Heart right ventricle (tissue), 16 donors: ENCODE measurements at places on chromosomes 7 and 10. TPM values are rescaled to one million over a fixed set of nuclear protein-coding genes. Genes with fewer than 3 reads are reported as not detected.

RSPH10B gene
- total RNA-seq = not detected

EN2 gene
- total RNA-seq = not detected

ZNF804B gene
- total RNA-seq = not detected

DRGX gene
- not detected for total RNA-seq

IL2RA gene
- 1.2 TPM for total RNA-seq

SOSTDC1 gene
- total RNA-seq = not detected

PNLIP gene
- total RNA-seq = 2.1 TPM

TAS2R3 gene
- total RNA-seq = 0.36 TPM

NCAPG2 gene
- total RNA-seq = 4.0 TPM

STEAP2 gene
- total RNA-seq = 5.9 TPM
